ENCODE measurements at places on chromosomes 1 and 21.

DNA sequence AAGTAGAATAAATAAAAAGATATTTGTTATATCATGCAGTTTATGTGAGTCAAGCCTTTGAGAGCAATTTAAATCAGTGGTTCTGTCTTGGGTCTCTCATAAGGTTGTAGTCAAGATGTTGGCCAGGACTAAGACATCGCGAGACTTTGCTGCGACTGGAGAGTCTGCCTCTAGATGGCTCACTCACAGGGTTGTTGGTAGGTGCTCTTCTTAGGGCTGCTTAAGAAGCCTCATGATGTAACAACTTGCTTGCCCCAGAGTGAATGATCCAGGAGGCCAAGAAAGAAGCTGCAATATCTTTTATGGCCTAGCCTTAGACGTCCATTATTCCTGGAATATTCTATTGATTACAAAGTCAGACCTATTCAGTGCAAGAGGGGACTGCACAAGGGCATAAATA is 73.1 kb upstream of the CACHD1 start:
- DNase-seq, result no peak

GRCh38 chr21:45617021-45617921 is 26.3 kb upstream of the PCBP3 start:
- no peak for DNase-seq

DNA sequence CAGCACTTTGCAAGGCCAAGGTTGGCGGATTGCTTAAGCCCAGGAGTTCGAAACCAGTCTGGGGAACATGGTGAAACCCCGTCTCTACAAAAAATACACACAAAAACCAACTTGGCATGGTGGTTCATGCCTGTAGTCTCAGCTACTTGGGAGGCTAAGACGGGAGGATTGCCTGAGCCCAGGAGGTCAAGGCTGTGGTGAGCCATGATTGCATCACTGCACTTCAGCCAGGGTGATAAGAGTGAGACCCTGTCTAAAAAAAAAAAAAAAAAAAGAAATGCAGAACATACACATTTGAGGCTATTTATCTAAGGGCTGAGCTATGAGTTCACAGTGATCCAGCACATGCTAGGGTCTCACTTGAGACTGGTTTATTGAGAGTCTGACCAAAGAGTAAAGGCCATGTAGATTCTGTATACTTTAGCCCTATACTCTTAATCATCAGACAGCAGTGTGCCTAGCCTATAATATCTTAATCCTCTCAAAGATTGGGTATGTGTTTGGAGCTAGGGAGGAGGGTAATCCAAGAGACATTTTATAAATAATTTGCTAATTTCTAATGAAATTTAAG is 23.9 kb downstream of the RNF2 start:
- no peak for DNase-seq

GRCh38 chr1:62022382-62022983 is 172.2 kb upstream of the L1TD1 start:
- DNase-seq, result no peak

DNA sequence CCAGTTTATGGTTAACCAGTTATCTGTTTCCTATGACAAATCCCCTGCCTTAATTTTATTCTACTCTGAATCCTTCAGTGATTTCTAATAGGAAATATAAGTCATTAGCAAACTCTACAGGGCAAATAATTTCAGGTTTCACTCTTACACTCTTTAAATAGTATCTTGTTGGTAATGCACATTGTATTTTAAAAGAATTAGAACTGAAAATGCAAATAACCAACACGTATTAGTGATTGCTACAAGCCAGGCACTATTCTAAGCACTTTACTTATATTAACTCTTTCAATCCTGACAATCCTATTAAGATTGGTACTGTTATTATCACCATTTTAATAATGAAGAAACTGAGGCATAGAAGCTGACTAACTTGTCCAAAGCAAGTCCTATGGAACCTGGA is 48.3 kb upstream of the LHX8 start:
- no peak for DNase-seq

DNA sequence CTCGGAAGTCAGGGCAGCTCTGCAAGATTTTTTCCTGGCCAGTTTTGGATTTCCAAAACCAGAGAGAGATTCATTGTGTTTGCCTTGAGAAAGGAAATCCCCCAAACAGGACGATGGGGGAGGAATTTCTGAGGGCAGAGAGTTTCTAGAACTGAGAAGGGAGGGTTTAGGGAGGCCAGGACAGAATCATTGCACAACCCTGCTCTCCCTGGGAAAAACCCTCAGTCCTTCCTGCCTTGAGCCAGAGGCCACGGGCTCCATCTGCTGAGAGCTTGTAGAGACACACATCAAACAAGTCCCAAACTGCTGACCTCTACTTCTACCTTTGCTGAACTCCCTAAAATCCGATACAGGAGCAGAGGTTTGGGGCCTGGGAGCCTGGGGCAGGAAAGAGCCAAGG is 99.7 kb downstream of the NMNAT2 start:
- no peak for DNase-seq

DNA sequence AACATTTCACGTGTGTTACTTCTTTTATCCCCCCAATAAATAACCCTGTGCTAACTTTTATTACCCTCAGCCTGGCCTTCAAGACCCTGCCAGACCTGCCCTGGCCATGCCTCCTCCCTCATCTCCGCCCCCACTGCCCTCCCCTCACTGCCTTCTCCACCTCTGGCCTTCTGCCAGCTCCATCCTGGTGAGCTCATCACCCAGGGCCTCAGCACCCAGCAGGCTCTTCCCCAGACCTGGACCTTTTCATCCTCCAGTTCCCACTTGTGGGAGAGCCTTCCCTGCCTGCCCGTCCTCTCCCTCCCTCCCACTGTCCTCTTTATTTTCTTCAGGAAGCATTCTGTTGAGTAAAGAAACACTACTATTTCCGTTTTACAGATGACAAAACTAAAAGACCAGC is 72.0 kb downstream of the SLC66A1 start:
- DNase-seq, result no peak

DNA sequence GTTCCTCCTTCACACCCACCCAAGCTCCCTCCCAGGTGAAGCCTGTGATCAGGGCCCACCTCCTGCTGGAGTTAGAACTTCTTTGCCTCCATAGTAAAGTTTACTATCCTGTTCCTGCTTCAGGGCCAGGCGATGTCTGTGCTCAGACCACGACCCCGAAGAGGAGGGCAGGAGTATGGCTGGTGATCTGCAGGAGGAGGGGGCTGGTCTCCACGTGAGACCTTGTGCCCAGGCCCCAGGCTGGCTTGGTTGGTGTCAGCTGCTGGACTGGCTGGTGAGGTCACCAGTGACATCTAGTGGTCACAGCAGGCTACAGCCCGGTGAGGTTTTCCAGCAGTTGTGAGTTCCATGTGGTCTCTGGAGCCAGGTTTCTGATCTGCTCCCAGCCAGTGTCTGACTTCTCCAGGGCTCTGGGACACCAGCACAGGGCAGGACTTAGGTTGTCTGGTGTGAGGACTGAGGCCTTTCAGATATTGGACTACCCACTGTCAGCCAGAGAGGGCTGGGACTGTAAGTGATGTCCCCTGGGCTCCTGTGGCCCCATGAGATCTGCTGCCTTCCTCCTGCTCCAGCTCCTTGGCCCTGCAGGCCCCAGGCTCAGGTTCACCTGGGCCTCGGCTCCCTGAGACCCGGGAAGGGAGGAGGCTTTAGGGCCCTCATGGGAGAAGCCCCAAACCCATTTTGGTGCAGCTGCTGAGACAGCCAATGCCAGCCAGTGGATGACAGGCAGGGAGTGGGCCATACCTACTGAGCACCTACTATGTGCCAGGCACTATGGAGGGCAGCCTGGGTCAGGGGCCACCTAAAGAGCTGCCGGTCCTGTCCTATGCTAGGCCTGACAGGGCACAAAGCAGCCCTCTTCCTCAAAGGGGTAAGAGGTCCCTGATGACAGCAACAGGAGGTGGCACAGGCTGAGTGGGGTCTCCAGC is 6.0 kb upstream of the UBL4B start:
- no peak for DNase-seq

DNA sequence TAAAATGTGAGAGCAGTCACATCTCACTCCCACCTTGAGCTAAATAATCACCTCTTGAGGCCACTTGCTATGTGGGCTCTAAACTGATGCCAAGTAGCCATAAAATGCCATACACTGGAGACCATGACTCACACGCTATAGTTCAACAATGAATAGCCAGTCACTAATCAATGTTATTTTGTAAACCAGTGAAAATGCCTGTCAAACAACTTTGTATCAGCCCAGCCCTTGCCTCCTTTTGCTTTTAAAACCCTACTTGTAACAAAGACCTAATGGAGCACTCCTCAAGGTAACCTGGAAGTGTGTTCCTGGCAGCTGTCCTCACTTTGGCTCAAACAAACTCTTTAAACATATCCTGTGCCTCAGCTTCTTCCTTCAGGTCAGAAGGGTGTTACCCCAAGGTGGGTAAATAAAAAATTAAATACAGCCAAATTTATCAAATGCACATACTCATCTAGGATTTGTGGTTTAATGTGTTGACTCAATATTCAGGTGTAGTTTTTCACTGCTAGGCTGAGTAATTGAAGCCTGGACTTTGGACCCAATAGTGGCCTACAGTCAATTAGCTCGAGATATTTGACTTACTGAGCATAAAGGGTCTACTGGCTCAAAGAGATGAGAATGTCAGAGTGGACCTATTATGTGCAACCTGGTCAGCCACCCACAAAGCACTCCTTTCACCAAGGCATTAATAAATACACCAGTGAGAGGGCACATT is 154.3 kb downstream of the COQ8A start:
- DNase-seq, result no peak

DNA sequence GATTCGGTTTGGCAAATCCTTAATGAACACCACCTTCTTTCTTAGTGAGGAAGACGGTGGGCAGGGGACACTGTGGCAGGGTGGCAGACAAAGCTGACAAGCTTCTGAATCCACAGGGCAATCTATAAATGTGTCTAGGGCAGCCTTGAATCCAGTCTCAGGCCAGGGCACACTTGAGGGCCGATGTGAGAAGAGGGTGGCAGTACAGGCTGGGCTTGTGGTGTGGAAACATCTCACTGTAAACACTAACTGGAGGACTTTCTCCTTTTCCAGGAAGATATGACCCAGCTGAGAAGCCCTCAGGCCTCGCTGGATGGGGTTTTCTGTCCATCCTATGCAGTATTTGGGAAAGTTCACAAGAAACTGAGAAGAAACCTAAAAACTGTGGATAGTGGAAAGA is 46.5 kb downstream of the PKP1 start:
- no peak for DNase-seq

DNA sequence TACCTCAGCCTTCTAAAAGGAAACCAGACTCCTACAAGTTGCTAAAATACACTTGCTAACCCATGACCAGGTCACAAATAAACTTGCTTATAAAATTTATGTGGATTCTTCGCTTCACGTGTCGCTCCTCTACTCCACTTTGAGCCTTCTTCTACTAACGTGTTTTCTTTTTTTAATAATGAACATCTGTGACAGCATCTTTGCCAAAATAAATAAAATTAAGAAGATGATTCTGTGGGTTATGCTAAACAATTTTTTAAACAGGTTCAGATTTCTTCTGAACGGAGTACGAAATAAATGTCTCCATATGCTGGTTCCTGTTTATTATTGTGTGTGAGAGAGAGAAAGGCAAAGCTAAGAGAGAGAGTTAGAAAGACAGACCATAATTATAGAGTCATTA is 735.8 kb downstream of the LTN1 start:
- DNase-seq, result no peak

DNA sequence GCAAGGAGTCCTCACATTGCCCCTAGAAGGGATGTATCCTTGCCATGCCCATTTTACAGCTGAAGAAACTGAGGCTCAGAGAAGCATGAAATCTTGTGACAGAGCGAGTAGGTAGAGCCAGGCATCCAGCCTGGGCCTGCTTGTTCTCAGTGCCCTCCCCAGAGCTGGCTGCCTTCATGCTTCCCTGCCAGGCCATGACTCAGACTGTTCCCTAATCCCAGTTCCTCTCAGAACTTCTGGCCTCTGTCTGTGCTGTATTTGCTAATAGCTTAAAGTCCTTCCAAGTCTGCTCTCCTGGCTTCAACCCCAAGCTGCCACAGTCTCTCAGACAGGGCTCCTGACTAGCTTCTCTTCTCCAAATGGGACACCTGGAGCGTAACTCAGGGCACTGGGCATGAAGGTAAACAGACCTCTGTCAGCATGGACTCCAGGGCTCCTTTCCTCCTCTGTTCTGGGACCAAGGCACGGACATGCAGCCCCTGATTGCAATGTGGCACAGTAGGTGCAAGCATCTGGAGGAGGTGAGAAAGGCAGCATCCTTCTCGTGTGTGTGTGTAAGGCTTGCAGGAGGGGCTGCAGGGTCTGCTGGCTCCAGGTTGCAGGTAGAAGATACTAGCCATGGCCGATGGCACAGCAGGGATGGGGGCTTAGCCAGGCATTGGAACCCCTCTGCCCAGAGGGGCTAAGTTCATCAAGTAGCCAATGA is 122.7 kb downstream of the HMGB4 start:
- no peak for DNase-seq

DNA sequence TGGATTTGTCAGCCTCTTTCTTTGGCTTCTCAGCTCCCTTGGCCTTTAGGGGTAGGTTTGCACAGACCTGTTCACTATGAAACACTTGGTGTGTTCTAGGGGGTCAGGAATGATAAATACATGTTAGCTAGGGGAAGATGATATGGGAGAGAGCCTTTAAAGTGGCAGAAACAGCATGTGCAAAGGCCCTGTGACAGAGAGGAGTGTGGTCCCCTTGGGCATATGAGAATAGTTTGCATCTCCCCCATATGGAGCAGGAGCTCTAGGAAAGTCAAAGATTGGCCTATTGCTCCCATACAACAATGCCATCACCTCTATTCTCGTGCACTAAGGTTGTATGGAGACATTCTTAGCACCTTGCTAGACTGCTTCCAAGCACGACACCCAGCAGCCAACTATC is 10.7 kb upstream of the NTPCR start:
- no peak for DNase-seq

DNA sequence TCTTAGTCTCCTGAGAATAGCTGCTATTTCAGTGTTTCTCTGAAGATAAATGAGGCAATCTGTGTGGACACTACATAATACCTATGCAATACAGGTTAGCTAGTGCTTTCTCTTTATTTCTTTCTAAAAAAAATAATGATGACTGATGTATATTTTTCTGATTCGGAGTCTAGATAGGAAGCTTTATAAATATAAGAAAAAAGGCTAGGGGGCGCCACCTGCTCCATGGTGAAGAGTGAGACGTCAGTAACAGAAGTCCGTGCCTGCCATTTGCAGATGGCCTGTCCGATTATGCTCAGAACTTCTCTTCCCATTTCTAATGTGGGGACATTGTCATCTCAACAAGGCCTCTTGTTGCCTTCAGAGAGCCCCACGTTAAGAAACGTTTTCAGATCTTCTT is 26.4 kb downstream of the QSOX1 start:
- no peak for DNase-seq

GRCh38 chr1:186050360-186050759 is 316.2 kb downstream of the HMCN1 start:
- DNase-seq, result no peak

GRCh38 chr1:175033953-175034352 is 10.7 kb upstream of the MRPS14 start:
- no peak for DNase-seq

GRCh38 chr1:68346188-68346808 is 103.5 kb downstream of the RPE65 start:
- DNase-seq, result no peak

GRCh38 chr21:36135391-36136102 is 668 bp downstream of the CBR3 start:
- no peak for DNase-seq

GRCh38 chr1:241423541-241424479 is 66.8 kb upstream of the RGS7 start:
- no peak for DNase-seq
